Muscle of arm (tissue), 14 donors: ENCODE measurements at places on chromosomes 5 and 9. TPM values are rescaled to one million over a fixed set of nuclear protein-coding genes. Genes with fewer than 3 reads are reported as not detected.

Gene MRPS2
- 26.7 TPM for polyA plus RNA-seq

- DNase-seq, result peak; percentile 73
Measured at GRCh38 chr9:93304574-93305496, 120.9 kb downstream of the WNK2 start.

DNA sequence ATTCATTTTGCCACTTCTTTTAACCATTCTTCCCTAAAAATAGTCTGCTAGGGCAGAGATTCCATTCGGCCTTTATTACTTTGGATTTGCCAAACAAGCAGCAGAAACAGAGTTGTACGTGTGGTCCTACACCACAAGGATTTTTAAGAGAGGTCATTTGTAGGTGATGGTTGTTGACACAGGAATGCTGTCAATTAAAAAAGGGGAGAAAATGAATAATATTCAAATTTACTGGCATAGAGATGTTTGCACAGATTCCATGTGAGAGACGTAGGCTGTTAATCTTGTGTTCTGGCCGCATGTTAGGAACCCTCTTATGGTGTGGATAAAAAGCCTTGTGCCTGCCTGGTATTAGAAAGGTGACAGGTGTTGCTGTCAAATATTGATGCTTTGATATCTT is 34.9 kb downstream of the TRIO start:
- DNase-seq, result no peak

DNA sequence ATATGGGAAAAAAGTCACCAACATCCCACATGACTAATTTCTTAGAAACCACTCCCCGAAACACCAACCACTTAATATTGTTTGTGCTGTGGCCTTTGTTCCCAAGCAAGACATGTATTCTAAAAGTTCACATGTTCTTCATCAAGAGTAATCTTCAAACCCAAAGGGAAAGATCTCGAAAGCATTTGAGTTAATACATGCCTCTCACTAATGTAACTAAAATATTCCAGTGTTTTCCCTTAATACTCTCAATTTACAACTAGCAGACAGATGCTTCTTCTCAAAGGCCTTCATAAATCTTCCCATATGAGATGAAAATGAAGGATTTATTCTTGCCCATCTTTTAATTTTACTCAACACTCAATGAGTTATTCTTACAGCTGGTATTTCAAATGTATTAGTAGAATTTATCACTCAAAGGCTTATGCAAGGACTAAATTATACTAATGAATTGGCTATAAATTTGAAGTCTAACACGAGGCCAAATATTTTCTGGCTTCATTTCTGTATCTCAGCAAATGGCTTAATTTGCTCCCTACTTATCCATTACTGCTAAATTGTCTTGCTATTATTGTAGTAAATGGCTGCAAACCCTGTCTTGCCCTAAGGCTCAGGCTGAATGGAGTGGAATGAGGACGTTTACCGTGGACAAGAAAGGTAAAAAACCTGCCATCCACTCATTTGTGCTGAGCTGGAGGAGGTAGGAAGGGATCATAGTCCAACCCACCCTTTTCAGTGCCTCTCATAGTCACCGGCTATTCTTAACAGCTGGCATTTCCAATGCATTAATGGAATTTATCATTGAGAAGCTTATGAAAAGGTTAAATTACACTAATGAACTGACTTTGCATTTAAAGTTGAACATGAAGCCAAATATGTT is 474.4 kb downstream of the RASEF start:
- DNase-seq, result no peak

Gene SLCO6A1
- 1.0 TPM for polyA plus RNA-seq

GRCh38 chr9:92637886-92638620 is 31.9 kb downstream of the IPPK start:
- no peak for DNase-seq

DNA sequence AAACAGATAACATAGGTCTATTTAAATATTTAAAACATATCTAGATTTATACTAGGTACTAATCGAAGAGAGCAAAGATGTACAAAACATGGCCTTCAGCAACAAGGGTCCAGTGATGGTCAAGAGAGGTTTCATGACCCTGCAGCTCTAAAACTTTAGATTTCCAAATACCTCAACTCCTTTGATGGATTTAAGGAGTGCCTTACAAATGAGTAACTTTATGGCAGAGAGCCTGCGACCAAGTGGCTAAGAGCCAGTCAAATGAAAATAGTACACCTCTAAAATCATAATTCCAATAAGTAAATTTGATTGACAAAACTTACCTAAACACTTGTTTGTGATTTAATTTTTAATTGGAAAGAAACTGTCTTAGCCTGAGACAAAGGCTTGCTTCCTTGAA is 4.7 kb upstream of the SH3RF2 start:
- no peak for DNase-seq

- no peak for DNase-seq
Measured at GRCh38 chr9:95409650-95410426, 92.3 kb upstream of the FANCC start.

GRCh38 chr9:92425474-92425873 is 1.2 kb upstream of the OMD start:
- DNase-seq, result peak; percentile 80

DNA sequence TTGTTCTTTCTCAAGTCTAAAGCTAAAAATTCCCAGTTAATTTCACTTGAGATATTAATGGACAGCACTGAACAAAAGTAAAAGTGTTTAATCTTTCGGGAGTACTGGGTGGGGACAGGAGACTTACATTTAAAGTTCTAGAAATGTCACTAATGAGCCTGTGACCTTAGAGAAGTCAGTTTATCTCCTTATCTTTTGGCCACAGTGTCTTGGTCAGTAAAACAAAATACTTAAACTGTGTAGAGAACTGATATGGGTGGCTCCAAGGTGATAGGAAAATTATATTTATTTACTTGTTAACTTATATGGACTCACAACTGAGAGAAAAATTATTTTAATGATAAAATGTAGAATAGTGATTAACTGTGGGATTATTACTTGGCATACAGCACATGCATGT is 8.9 kb downstream of the IPO11 start:
- no peak for DNase-seq

DNA sequence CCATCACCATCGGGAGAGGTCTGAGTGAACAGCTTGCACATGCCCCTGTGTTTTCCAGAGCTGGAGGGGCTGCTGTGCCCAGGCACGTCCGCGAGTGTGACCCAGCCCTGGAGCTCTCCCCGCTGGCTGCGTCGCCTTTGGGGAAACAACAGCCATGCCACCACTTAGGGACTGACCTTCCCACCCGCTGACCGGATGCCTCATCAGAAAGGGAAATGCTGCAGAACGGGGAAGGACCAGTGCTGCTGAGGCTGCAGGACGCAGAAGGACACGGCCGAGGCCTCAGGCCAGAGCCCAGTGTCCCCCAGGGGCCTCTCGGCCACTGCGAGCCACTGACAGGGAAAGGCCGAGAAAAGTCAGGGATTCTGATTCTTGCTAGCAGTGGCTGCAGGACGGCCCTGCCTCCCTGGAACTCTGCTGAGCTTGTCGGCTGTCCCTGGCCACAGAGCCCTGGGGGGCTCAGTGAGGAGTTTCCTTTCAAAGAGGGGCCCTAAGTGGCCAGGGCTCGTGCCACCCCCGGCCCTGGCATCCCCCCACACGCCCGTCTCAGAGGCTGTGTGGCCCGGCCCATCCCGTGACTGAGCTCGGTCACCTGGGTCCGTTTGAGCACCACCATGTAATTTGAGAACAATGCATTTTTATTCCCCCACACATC is 130.8 kb downstream of the ZNF354C start:
- no peak for DNase-seq

Gene TMEM215
- polyA plus RNA-seq, result 1.7 TPM

Gene APBA1
- 8.5 TPM for polyA plus RNA-seq

Gene DAPK1
- polyA plus RNA-seq, result 22.4 TPM

- DNase-seq, result peak; percentile 71
Measured at GRCh38 chr5:122415030-122415800, 103.2 kb downstream of the SNCAIP start.

- DNase-seq, result no peak
Measured at GRCh38 chr5:117701062-117701461, 1126.4 kb upstream of the SEMA6A start.

Gene CORO2A
- polyA plus RNA-seq, result 0.34 TPM

Gene CDH12
- polyA plus RNA-seq, result not detected

Gene PCDHB13
- polyA plus RNA-seq, result 4.3 TPM

Gene ALDH7A1
- 78.2 TPM for polyA plus RNA-seq

DNA sequence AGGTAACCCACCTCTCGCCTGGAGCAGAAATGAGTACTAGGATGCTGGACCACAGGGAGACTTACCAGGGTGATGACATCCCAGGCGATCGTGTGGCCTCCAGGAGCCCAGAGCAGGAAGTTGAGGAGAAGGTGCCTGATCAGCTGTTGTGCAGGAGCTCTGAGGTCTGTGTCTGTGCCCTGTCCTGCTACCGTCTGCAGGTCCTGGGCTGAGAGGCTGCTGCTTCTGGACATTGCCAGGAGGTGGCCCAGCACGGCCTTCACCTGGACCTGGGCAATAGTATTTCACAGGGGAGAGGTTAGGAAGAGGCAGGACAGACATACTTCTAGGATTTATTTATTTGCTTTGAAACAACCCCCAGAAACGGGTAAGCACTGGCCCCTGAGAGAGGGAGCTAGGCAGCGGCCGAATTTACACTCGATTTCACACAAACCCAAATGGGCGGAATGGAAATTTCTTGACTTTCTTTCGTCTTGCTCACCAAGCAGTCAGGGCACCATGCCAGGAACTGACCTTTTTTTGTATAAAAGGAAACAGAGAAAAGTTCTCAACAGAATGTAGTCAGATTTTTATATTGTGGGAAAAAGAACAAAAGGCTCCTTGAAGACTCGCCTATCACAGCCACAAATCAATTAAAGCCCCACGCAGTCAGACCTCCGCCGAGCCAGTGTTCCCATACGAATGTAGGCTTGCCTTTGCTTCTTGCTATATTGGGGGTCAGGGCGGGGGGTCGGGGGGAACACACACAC is 210.3 kb downstream of the FANCC start:
- no peak for DNase-seq

DNA sequence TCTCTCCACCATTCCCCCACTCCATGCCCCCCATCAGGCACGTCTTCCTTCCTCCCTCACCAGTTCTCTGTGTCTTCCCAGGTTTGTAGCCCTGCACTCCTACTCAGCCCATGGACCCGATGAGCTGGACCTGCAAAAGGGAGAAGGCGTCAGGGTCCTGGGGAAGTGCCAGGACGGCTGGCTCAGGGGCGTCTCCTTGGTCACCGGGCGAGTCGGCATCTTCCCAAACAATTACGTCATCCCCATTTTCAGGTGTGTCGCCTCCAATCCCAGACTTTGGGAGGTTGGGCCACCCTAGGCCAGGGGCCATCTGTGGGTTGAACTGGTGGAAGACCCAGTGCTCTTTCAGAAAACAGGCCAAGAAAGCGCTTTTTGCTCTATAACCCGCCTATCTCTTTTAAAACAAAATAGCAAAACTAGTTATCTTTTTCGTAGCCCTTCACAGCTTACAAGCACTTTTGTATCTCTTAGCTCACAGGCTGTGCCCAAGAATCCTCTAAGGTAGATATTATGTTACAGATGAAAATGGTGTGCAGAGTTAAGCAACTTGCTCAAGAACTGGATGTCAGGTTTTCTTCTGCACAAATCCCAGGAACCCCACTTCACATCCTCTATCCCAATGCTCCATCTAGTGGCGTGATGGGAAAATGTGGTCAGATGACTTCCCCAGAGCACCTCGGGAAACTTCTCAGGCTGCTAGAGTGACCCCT is 56.2 kb downstream of the PLAC8L1 start:
- peak; percentile 54 for DNase-seq

DNA sequence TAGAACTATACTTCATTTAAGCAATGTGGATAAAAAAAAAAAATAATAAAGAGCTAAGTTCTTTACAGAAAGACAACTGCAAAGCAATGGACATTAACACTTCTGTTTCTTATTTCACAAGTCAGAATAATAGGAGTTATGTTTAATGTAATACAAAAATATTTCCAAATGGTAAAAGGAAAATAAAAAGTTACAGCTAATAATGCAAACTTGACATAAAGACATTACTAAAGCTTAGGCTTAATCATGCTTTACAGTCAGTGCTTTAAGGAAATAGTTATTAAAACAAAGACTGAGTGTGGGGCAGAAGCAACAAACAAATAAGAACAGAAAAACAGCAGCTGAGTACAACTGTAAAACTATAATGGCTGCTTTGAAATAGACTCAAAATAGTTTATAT is 56.7 kb downstream of the ZFR start:
- no peak for DNase-seq

Gene NSMF
- 22.2 TPM for polyA plus RNA-seq

Gene SLC6A3
- polyA plus RNA-seq, result not detected

GRCh38 chr5:107977550-107978071 is 306.9 kb upstream of the EFNA5 start:
- DNase-seq, result no peak

Gene ECM2
- 39.0 TPM for polyA plus RNA-seq

DNA sequence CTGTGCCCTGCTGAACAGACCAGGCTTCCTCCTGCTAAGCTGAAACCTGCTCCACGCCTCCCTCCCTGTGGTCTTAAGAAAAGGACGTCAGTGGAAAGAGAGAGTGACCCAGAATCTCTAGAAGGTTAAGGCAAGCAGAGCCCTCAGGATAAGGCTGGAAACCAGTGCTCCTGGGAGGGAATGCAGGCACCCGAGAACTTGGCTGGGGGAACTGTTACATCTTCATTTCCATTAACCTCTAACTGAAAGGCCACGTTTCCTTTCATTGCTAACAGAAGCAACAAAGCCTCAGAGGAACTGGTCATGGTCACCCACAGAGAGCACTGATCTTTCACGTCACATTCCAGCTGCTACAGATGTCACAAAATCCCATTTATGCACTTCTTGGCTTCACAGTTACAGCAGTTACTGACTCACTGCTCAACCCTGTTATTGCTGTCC is 26.1 kb upstream of the AKNA start:
- DNase-seq, result no peak

DNA sequence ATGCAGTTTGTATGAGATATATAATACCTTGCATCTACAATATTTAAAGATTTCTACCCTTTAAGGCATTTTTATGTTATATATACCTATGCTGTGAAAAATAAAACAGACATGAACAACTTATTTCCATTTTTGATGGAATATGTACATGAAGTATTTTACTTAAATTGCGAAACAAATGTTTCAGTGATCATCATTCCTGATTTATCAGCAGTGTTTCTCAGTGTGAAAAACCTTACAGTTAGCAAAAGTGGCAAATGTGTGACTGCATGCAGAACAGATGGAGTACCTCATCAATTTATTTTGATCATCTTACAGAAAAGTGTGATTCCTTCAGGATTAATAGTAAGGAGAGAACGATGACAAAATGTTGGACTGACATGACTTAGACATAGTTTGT is 43.1 kb downstream of the PRR16 start:
- DNase-seq, result no peak

DNA sequence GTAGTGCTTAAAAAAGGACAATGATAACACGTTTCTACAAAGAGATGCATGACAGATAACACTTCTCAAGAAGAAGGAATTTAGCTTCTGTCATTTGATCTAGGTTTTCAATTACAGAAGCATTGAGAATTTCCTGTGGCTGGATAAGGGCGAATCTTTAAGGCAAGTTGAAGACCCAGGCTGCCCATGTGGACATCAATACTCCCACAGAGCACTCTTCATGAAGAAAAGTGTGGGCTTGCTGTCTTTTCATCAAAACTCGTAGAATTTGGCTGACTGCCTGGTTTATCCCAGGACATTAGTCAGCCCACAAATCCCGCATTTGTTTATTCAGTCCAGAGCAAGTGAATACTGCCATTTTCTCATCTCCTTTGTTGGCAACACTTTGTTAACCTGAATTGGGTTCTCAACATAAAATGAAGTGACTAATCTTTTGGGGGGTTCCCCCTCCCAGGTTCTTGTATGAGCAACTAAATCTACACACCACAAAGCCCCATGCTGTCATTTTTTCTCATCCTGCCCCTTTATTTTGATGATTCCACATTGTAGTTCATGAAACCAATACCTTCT is 43.4 kb upstream of the CDKN2B start:
- DNase-seq, result no peak

Gene PRSS3
- polyA plus RNA-seq, result not detected
